Cortex of kidney (tissue), 1 donor: ENCODE measurements at places on chromosomes 16 and 17.

- no peak for DNase-seq
Measured at GRCh38 chr16:22672830-22673210, 141.1 kb upstream of the HS3ST2 start.

DNA sequence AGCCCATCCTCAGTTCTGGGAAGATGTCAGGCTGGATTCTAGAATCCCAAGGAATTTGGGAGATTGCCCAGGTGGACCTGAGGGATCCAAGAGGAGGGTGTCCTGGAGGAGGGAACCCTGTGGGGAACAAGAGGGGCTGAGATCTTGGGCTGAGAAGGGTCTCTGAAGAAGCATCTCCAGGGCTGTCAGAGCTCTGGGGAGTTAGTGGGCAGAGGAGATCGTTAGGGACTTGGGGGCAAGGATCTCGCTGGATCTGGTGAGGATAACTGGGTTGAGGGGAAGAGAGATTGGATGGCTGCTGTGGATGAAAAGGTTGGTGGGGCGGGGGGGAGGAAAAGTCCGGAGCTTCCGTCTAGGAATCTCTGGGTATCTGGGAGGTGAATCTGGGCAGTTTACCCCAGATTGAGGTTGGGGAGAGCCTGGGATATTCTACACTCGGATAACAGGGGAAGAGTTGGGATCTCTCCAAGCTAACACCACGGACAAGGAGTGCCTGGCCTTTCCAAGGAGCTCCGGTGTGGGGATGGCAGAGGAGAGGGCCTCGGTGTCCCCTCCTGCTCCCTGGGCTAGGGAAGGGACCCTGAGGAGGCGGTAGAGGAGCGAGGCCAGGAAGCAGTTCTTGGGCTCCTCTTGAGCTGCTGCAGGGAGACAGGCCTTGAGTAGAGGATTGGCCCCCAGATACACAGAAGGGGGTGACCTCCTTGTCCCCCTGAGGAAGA is 1.7 kb downstream of the FBXL19 start:
- no peak for DNase-seq

DNA sequence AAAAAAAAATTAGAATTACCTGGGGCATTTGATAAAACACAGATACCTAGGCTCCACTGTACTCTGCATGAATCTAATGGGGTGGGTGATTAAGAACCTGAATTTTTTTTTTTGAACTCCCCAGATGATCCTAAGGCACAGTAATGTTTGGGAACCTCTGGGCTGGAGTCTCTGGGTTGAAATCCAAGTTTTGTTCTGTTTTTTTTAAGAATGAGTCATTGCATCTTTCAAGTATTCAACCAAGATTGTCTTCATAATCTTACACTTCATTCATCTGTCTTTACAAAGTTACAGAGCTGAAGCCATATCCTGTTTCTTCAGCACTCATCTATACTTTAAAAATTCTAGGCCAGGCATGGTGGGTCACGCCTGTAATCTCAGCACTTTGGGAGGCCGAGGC is 52.6 kb downstream of the PIGL start:
- no peak for DNase-seq

GRCh38 chr16:6897876-6898485 is 434.7 kb upstream of the RBFOX1 start:
- no peak for DNase-seq

DNA sequence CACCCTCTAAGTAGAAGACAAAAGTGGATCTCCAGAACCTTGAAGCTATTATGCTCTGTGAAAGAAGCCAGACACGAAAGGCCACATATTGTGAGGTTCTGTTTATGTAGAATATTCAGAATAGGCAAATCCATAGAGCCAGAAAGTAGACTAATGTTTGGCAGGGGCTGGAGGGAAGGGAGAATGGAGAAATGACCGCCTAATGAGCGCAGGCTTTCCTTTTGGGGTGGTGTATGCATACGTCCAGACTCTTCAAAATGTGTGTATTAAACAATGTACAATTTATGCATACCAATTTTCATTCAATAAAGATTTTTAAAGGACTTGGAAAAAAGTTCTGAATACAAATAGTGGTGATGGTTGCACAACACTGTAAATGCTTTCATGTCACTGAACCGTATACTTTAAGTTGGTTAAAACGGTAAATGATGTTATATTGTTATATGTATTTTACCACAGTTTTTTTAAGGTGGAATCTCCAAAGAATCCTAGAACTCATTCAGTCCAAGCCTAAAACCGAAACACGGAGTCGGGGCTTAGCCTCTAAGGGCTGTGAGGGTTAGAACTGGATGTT is 397.4 kb downstream of the SOX9 start:
- no peak for DNase-seq

GRCh38 chr17:1999557-2000251 is 25.4 kb downstream of the RTN4RL1 start:
- DNase-seq = no peak
